ENCODE measurements at places on chromosomes 5 and 9. TPM values are rescaled to one million over a fixed set of nuclear protein-coding genes. Genes with fewer than 3 reads are reported as not detected.

Gene CCNO
- polyA plus RNA-seq: 10.0 TPM

Gene SMIM33
- not detected for polyA plus RNA-seq

Gene CCDC192
- 1.2 TPM for polyA plus RNA-seq

DNA sequence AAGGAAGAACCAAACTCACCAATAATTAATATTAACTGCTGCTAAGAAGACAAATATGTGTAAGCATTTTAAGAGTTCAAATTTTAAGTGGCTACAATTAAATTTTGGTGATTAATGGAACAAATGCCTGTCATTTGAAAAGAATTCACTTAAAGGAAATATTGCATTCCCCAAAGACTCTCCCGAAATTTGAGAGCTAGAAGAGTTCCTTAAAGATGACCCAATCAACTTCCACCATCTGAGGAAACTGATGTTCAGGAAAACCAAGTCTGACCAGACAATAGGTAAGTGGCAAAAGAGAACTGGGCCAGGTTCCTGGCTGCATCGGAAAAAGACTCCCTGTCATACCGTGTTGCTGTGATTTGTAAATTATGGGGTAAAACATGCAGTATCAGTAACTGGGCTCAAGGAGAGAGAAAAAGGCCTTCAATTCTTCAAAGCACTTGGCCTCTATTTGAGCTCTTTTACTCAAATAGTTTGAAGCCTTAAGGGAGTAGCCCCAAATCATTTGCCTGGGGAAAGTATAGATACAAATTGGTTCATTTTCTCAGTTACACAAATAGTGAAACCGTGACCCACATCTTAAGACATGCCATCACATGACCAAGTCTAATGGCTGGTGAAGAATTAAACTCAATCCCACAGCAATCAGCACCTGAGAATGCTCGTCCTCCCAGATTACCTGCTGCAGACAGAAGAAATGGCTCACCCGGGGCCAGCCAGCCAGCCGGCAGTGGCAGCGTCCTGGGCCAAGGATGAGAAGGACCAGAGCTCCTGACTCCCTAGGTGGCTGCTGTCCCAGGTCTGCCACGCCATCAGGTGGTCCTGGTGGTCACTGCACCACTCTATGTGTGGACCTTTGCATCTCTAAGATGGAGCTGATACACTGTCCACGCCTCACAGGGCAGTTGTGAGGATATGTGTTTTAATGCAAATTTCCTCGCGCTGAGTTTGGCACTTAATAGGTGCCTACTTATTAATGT lies 162.9 kb downstream of the TTLL11 start:
- DNase-seq: no peak

GRCh38 chr5:139756971-139757370 lies 38.6 kb upstream of the PSD2 start:
- DNase-seq: no peak

DNA sequence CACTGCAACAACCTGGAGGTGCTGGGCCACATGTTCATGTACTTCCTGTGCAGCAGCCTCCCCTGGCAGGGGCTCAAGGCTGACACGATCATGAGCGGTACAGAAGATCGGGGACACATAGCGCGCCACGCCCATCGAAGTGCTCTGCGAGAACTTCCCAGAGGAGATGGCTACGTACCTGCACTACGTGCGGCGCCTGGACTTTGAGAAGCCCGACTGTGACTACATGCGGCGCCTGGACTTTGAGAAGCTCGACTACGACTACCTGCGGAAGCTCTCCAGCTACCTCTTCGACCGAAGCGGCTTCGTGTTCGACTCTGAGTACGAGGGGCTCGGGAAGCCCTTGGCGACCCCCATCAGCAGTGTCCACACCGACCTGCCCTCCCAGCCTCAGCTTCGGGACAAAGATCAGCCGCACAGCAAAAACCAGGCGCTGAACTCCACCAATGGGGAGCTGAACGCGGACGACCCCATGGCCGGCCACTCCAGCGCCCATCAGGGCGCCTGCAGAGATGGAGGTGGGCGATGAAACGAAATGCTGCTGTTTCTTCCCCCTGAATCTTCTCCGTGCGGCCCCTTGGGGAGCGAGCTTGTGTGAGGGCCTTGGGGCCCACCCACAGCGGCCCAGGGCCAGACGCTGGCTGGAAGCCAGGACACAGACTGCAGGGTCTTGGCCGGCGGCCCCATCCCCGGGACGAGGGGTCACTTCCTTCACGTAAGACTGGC lies 56.5 kb downstream of the JAK2 start:
- DNase-seq: no peak

GRCh38 chr5:61280205-61280604 lies 51.9 kb upstream of the ZSWIM6 start:
- DNase-seq: peak; percentile 60

Gene IL3
- polyA plus RNA-seq: not detected

Gene BTNL8
- polyA plus RNA-seq: 1.1 TPM

Gene UBE2QL1
- polyA plus RNA-seq: 0.95 TPM

GRCh38 chr9:86300701-86301100 lies 18.4 kb upstream of the ISCA1 start:
- DNase-seq: no peak

DNA sequence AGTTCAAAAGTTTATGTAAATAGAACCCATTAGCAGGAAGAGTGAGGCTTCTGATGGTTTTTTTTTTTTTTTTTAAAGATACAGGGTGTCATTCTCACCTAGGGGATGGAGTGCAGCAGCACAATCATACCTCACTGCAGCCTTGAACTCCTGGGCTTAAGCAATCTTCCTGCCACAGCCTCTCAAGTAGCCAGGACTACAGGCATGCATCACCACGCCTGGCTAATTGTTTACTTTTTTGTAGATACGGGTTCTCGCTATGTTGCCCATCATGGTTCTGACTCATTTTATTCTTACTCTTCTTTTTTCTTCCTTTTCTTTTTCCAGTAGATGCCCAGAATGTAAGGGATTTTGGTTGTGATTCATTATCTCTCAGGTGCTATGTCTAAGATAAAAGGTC lies 201.1 kb downstream of the NNT start:
- no peak for DNase-seq

Gene RNF180
- 9.7 TPM for polyA plus RNA-seq

- no peak for DNase-seq
These were observed 99.1 kb upstream of the SMARCA2 start for GRCh38 chr9:1916095-1916494.

DNA sequence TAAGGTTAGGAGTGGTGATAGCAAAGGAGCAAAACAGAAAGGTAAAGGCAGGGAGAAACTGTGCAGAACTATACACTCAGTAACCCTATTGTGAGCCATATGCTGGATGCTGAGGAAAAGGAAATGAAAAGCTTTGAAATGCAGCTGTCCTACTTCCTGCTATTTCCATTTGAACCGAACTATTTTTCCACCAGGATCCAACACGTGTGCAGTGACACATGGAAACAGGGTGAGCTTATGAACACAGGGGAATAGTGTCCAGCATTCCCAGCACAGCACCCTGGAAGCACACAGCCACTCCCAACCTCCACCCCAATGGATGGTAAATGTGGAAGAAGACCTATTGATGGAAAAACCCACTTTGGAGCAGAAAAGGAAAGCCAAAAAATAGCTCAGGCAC lies 69.0 kb upstream of the SLC12A2 start:
- no peak for DNase-seq

DNA sequence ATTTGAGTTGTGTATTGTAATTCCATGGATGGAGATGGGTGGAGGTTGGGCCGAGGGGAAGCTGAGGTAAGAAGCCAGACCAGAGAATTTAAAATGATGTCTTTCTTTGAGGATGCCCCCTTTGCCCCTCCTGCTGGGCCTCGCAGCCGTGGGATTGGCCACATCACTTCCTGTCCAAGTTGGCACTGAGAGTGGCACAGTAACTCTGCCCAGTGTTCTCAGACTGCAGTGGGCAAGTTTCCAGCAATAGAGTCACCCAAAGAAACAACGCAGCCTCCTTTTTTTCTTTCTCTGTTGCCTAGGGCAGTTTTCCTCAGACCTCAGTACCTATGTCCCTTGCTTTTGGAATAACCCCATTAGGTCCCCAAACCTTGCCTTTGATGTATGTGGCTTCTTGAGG lies 306.6 kb upstream of the DMRT1 start:
- DNase-seq: no peak

- DNase-seq: no peak
These were observed 7.8 kb downstream of the JADE2 start for GRCh38 chr5:134533115-134533815.

GRCh38 chr5:39561421-39561820 lies 136.6 kb upstream of the DAB2 start:
- DNase-seq: no peak

DNA sequence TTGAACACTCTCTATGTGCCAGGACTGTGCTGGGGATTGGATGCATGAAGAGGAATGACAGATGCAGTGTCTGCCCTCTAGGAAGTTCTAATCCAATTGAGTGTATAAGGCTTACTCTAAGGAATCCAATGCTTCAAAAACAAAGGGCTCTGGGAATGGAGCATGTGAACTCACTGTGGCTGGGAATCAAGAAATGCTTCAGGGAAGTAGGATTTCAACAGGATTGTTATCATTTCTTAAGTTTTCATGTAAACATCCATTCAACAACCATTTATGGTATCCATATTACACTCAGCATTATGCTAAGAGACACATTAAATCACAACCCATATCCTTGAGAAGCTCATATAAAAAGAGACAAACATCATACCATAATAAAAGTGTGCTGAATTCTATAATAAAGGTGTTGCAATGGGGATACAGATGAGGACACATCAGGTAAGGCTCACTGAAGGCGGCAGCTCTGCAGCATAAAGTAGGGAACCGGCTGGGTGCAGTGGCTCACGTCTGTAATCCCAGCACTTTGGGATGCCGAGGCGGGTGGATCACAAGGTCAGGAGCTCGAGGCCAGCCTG lies 11.3 kb downstream of the SIL1 start:
- DNase-seq: no peak

GRCh38 chr5:125896368-125896767 lies 526.8 kb upstream of the GRAMD2B start:
- DNase-seq: no peak

GRCh38 chr5:36685631-36686288 lies 79.4 kb downstream of the SLC1A3 start:
- no peak for DNase-seq

GRCh38 chr9:5628183-5628529 lies 751 bp upstream of the RIC1 start:
- no peak for DNase-seq

Gene UBE2R2
- polyA plus RNA-seq: 60.6 TPM

GRCh38 chr5:93579692-93580062 lies 1.3 kb downstream of the NR2F1-AS1 start:
- no peak for DNase-seq
